ENCODE measurements at places on chromosomes 12 and 14.

DNA sequence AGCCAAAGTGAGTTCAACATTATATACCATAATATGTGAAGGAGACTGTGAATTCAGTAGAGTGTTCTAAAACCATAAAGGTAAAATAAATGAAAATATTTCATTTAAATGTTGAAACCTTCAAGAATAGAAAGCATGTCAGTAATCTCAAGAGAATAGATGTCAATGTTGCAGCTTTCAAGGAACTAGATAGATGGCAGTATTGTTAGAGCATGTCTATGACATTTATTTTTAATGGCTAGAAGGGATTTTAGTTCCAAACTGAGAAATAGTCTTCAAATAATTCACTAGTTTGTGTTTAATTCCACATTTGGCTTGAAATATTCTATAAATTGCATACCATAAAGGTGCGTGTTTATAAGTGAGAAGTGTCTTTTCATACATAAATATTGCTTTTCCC lies 326.5 kb downstream of the FLRT2 start:
- DNase-seq, result no peak

DNA sequence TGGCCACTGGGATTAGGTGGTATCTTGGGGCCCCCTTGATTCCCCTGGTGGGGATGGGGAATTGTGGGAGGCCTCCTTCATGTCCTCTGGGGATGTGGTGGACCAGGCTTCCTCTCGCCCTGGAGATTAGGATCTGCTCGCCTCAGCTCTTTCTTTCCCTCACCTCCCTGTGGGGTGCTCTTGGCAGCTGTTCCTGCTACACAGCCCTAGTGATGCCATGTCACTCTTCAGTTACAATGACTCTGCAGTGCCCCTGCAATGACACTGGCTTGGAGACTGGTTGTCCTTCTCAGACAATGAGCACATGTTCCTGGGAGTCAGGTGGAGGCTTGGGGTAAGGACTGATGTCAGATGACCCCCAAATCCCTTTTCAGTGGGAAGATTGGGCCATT lies 83.9 kb downstream of the ADCK1 start:
- no peak for DNase-seq

DNA sequence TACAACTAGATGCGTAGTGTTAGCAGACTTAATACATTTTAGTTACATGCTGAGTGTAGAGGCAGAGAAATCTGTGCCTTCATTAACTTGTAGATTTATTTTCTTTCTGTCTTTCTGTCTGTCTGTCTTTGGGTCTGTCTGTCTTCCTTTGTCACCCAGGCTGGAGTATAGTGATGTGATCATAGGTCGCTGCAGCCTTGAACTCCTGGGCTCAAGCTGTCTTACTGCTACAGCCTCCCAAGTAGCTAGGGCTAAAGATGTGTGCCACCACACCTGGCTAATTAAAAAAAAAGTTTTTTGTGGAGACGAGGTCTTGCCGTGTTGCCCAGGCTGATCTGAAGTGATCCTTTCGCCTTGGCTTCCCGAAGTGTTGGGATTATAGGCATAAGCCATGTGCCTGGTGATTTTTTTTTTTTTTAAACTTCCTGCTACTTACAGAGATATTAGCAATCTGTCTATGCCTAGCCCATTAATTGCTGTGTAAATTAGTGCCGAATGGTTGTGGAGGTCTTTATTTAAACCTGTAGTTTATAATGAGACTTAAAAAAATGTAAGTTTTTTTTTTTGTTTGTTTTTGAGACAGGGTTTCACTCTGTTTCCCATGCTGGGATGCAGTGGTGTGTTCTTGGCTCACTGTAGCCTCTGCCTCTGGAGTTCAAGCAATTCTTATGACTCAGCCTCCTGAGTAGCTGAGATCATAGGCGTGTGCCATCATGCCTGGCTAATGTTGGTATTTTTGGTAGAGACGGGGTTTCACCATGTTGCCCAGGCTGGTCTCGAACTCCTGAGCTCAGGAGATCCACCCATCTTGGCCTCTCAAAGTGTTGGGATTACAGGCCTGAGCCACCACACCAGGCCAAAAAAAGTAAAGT lies 22.8 kb downstream of the ERC1 start:
- DNase-seq, result no peak

- DNase-seq, result no peak
These were observed 35.3 kb downstream of the PITPNM2 start for GRCh38 chr12:123115409-123116121.

- no peak for DNase-seq
These were observed 57.2 kb upstream of the JDP2 start for GRCh38 chr14:75370416-75371205.

DNA sequence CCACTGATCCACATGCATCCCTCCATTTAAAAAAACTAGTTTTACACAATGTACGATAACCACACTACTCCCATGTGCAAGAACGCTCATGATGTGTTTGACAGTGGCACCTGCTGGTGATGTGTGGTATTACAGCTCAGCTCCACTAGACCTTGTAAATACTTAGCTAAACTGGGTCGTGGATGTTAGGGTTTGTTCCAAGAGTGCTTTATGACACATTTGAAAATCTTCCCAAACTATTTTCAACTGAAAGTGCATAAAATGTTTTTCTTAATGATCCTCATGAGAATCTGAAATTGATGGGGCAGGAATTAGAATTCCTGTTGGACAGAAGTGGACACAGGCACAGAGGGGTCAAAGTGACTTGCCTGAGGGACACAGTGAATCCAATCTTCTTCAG lies 99.2 kb downstream of the SCARB1 start:
- DNase-seq, result no peak

DNA sequence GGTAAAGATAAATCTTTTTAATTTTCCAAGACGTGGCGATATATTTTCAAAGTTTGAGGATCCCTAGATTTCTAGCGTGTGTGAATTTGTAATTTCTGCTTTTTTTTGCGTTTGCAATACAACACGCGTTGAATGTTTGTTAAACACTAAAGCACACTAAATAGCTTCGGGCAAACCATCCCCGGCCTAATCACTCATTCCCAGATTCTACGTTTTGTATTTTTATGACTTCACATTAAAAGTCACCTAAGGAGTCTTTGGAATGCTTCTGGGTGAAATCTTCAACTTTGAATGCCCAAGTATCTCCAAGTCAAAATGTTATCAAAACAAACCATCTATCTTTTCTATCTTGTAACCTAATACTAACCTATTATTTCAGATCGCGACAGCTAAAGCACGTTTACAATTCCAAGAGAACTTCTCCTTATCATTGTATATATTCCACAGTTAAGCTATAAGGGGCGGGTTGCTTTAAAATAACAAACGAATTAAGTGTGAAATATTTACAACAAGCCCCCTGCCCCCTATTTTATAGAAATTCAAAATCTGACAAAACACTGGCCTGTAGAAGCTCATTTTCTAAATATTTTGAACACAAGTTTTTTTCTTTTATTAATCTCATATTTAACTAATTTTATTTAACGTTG lies 1.1 kb downstream of the ALX1 start:
- no peak for DNase-seq

DNA sequence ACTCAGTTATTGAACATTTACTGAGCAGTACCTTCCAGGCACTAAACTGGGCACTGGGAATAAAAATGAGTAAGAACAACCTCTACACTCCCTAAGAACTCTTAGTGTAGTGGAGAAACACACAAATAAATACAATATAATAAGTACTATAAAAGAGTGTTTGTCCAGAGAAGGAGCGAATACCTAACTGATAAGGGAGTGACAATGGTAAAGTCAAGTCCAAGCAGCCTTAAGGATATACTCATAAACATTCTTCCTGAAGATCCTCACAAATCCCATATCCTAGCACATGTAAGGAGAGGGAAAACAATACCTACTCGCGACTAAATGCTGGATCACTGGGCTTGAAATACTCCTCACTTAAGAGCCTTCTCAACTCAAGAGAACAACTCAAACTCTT lies 32.8 kb downstream of the SPTLC2 start:
- no peak for DNase-seq

- no peak for DNase-seq
These were observed 382.3 kb downstream of the KCNH5 start for GRCh38 chr14:62662811-62663455.

GRCh38 chr12:105321125-105321524 lies 9.4 kb upstream of the C12orf75 start:
- DNase-seq, result no peak

GRCh38 chr12:26730481-26731350 lies 102.3 kb downstream of the ITPR2 start:
- no peak for DNase-seq

DNA sequence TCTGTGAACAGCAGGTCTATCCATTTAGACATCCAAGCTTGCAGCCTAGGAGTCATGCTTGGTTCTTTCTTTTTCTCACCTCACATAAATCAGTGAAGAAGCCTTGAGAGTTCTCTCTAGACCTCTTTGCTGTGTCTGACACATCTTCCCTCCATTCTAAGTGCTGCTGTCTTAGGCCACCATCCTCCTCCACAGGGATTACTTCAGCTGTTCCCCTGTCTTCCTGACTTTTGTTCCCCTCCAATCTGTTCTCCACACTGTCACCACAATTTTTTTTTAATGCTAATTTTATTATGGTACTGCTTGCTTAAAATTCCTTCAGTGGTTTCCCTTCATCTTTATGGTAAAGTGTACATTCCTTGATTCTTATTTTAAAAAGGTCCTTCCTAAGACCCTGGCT lies 71.8 kb downstream of the DERA start:
- DNase-seq, result no peak

GRCh38 chr12:93098077-93098476 lies 169.0 kb upstream of the EEA1 start:
- DNase-seq, result peak; percentile 16

DNA sequence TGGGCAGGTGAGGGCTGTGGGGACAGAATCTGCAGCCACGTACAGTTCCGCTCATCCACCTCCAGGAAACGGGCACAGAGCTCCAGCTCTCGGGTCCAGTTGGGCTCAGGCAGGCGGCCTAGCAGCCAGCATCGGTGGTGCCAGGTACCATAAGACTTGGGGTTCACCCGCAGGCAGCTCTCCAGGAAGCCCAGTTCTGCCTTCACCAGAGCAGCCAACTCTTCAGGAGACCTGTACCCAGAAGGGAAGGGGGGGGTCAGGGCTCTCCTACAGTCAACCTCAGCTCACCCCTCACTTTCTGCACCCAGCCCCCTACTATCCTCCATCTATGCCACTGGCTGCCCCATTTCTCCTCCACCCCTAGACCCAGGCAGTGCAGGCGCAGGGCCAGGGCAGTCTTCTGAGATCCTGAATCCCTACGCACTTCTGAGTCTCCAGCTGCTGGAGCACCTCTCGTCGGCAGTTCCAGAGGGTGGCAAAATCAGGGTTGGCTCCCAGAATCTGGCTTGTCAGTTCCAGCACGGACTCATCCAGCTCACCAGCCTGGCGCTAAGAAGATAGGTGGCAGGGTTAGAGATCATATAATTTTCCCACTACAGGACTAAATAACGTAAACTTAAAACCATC lies 1.4 kb downstream of the RABGGTA start:
- DNase-seq, result no peak

- no peak for DNase-seq
These were observed 10.3 kb upstream of the LRRC23 start for GRCh38 chr12:6894321-6894720.

DNA sequence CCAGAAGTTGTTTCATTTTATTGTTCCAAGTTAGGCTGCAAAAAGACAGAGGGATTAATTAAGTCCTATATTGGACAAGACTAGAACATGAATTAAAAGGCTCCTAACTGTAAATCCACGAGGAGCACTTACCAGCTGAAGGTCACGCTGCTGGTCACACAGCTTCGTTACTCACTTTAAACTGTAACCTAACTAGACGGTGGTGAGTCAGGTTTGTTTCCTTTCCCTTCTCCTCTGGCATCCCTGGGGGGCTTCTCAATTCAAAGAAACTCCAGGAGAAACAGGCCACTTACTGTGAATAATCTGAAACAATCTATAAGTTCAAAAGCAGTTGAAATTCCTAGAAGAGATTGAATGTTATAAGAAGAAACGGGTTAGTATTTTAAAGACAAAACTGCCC lies 331.4 kb downstream of the BCAT1 start:
- no peak for DNase-seq

All from activated T-helper 1 cell treated with Interleukin-2 at 50 U/mL for 16 hours (primary cell).